Naive thymus-derived CD8-positive, alpha-beta T cell (primary cell): ENCODE measurements at places on chromosomes 16 and 17. TPM values are rescaled to one million over a fixed set of nuclear protein-coding genes. Genes with fewer than 3 reads are reported as not detected.
A peak's percentile ranks its signal among the peaks of the same experiment; 100 is the strongest.

GRCh38 chr17:59757470-59757869 is 50.0 kb downstream of the VMP1 start:
- H3K27me3 ChIP-seq = no peaks in the 10 kb centered on the region
- H3K36me3 ChIP-seq = peaks cover 24% of the 10 kb centered on the region
- DNase-seq = no peak
- no peak overlapping the region for H3K4me3 ChIP-seq

GRCh38 chr17:48632579-48633265 is 6.6 kb upstream of the HOXB9 start:
- H3K36me3 ChIP-seq = peaks cover 3% of the 10 kb centered on the region
- H3K27me3 ChIP-seq = peaks cover 81% of the 10 kb centered on the region
- peak overlapping the region; percentile 22 for H3K4me3 ChIP-seq
- H3K27ac ChIP-seq = no peak overlapping the region
- H3K4me1 ChIP-seq = peaks cover 4% of the 10 kb centered on the region

DNA sequence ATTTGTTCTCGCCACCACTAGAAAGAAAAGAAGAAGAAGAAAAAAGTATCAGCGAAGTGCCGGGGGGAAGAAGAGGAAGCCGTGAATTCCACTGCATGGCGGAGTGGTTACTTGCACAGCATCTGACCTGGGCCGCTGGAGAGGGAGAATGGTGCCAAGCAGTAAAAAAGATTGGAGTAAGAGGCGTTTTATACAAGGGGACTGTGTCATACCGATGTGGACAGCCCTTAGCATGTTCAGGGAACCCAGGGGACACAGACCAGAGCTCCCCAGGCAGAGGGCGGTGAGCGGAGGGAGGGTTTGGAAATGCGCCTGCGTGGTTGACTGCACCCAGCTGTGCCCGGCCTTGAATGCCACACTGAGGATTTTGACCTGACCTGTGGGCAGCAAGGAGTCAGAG is 52.8 kb downstream of the PLXDC1 start:
- H3K4me1 ChIP-seq = peaks cover 88% of the 10 kb centered on the region
- DNase-seq = no peak
- no peaks in the 10 kb centered on the region for H3K36me3 ChIP-seq
- H3K4me3 ChIP-seq = peak overlapping the region; percentile 80

GRCh38 chr16:86573215-86573614 is 5.1 kb upstream of the FOXL1 start:
- no peak overlapping the region for H3K27ac ChIP-seq
- H3K4me1 ChIP-seq = peaks cover 16% of the 10 kb centered on the region
- no peak for DNase-seq
- H3K36me3 ChIP-seq = no peaks in the 10 kb centered on the region
- peaks cover 33% of the 10 kb centered on the region for H3K27me3 ChIP-seq
- H3K4me3 ChIP-seq = no peak overlapping the region

DNA sequence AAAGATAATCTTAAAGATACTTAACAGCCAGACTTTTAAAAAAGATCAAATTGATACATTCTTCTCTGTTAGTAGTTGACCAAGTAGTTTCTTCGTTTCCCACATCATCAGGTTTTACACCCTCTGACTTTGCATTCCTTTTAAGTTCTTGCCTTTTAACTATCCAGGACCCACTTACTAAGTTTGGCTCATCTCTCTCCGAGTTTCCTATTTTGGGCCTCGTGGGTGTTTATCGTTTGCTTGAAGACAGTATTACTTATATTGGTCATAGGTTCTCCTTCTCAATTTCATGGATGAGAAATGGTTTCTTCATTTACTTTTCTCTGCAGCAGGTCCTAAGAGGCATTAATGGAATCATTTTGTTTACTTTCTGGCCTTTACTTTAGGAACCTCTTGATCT is 43.2 kb downstream of the RPA1 start:
- no peak for DNase-seq
- H3K27ac ChIP-seq = peak overlapping the region; percentile 85
- peaks cover 50% of the 10 kb centered on the region for H3K4me1 ChIP-seq
- H3K36me3 ChIP-seq = peaks cover 54% of the 10 kb centered on the region

- H3K4me3 ChIP-seq = no peak overlapping the region
- H3K27me3 ChIP-seq = peaks cover 2% of the 10 kb centered on the region
Observed at GRCh38 chr17:72399608-72400487, 279.0 kb downstream of the SOX9 start.

DNA sequence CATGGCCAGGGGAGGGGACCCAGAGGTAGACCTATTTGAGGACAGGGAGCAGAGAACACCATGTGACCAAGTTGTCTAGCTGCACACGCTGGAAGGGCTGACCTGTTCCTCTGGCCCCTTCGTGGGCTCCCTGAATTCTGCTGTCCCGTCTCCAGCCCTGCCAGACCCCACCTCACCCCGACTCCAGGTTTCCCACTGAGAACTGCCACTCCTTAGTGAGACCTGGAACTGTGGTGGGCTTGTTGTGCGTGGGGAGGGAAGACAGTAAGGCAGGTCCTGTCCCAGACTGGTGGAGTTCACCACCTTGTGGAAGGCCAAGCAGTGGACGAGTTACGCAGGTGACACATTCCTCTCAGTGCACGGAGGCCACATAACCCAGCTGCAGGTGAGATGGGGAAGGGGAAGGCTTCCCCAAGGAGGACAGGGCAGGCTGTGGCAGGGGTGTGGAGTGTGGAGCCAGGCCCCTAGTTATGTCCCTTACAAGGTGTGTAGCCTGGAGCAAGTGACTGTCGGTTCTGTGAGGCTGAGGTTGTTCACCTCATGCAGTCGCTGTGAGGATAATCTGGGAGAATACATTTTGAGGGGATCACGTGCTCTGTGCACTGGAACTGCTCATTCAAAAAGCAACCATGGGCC is 54.7 kb downstream of the USP22 start:
- no peak for DNase-seq
- H3K27me3 ChIP-seq = no peaks in the 10 kb centered on the region
- H3K4me1 ChIP-seq = peaks cover 2% of the 10 kb centered on the region

The CHST5 gene
- not detected for polyA plus RNA-seq

The PIPOX gene
- polyA plus RNA-seq = 1.2 TPM

The HBM gene
- not detected for polyA plus RNA-seq

The OR3A3 gene
- polyA plus RNA-seq = not detected

The PRR11 gene
- polyA plus RNA-seq = 0.32 TPM

The SAMD14 gene
- not detected for polyA plus RNA-seq
